ENCODE measurements at places on chromosomes 12 and 14.

GRCh38 chr12:59937148-59937547 is 341.3 kb downstream of the SLC16A7 start:
- DNase-seq = no peak

GRCh38 chr12:80040075-80040738 is 59.1 kb upstream of the OTOGL start:
- peak; percentile 26 for DNase-seq

GRCh38 chr12:130709151-130709970 is 6.7 kb downstream of the RIMBP2 start:
- no peak for DNase-seq

GRCh38 chr12:70180130-70180529 is 63.1 kb upstream of the CNOT2 start:
- DNase-seq = no peak

DNA sequence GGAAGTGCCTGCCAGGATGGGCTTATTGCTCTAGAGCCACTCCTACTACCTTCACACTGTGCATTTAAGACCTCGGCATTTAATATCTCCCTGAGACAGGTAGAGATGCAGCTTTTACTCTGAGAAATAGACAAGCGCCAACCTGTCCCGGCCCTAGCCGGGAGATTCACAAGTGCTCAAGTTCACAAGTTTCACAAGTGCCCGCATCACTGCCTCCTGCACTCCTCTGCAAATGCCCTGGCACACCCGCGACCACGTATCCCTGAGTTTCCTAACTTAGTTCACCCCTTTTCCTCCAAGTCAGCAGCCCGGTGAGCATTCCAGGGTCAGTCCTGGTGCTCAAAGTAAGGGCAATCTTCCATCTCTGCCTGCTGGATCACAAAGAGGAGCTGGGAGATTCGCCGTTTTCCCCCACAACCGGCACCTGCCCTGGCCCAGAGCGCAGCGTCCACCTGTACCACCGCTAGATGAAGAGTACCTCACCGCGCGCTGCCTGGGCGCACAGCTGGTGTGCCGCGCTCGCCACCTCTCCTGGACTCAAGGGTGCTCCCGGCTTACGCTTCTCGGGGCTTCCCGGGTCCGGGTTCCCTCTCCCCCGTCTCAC is 5.0 kb upstream of the SLC38A4 start:
- peak; percentile 12 for DNase-seq

DNA sequence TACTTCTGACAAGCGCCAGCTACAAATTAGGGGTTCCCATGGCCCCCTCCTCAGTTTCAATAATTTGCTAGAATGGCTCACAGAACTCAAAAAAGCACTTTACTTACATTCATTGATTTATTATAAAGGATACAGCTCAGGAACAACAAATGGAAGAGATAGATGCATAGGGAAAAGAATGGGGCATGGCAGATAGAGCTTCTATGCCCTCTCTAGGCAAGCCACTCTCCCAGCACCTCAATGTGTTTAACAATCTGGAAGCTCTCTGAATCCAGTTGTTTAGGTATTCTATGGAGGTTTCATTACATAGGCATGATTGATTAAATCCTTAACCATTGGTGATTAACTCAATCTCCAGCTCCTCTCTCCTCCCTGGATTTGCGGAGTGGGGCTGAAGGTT is 184.5 kb upstream of the DAAM1 start:
- DNase-seq = peak; percentile 30

DNA sequence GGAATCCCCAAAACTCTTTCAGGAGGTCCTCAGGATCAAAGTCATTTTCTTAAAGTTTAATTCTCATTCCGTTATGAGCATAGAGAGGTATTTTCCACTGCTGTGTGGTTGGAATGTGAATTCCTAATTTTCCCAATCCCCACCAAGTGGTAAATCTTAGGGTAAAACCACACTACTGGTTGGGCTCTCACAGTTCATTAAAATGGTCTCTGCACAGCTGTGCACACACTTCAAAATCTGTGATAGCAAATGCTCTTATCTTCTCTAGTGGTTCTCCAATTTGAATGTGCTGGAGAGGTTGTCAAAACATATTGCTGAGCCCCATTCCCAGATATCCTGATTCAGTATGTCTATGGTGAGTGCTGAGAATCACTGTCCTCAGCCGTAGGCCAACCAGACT is 189.1 kb downstream of the BMP4 start:
- DNase-seq = no peak

- DNase-seq = no peak
Observed at GRCh38 chr14:90291699-90292098, 35.3 kb downstream of the PSMC1 start.

All from cardiac fibroblast (primary cell).